Activated CD4-positive, alpha-beta T cell treated with anti-CD3 and anti-CD28 coated beads for 1 hour (primary cell): ENCODE measurements at places on chromosomes 1 and 21.

DNA sequence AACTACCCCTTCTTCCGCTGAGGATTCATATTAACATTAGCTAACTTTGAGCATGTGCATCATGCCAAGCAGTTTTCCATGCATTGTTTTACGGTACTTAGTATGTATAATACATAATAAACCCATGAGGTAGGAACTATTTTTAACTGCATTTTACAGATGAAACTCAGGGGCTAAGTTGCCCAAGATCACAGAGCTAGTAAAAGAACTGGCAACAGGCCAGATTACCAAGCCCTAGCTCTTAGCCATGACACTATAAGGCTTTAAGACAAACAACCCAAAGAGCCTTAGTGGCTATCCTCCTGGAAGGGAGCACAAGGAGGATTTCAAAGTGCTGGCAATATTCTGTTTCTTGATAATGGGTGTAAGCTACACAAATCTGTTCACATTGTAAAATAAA is 6.1 kb downstream of the AK2 start:
- DNase-seq, result no peak

GRCh38 chr1:43552813-43553212 is 22.1 kb downstream of the PTPRF start:
- no peak for DNase-seq

- no peak for DNase-seq
Measured at GRCh38 chr21:15895142-15896106, 165.6 kb downstream of the USP25 start.

GRCh38 chr1:89998306-89998705 is 3.4 kb downstream of the ZNF326 start:
- DNase-seq, result no peak

DNA sequence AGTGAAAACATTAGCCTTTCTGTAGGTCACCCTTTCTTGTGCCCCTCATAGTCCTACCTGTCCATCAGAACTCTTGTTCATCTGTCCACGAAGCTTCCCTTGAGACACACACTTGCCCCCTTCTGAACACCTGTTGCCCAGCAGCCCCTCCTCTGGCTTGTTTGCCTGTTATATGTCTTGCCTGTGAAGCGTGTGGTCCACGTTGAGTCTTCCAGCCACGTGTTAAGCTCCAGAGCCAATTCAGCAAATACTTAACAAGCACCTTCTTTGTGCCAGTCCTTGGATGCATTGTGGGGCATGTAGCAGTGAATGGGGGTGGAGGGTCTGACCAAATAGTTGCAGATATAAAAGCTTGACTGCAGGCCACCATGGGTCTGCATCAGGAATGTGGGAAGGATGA is 66.6 kb downstream of the MAN1C1 start:
- DNase-seq, result no peak
